Natural killer cell treated with Interleukin-12 subunit alpha and Interleukin-12 subunit beta and Interleukin-15 and Interleukin-18, amount 100 ng/mL, for 72 hours (primary cell): ENCODE measurements at places on chromosomes 5 and 9.

- peaks cover 16% of the 10 kb centered on the region for H3K27me3 ChIP-seq
- DNase-seq, result no peak
- no peaks in the 10 kb centered on the region for H3K36me3 ChIP-seq
Measured at GRCh38 chr5:72160329-72160728, 53.1 kb downstream of the MAP1B start.

DNA sequence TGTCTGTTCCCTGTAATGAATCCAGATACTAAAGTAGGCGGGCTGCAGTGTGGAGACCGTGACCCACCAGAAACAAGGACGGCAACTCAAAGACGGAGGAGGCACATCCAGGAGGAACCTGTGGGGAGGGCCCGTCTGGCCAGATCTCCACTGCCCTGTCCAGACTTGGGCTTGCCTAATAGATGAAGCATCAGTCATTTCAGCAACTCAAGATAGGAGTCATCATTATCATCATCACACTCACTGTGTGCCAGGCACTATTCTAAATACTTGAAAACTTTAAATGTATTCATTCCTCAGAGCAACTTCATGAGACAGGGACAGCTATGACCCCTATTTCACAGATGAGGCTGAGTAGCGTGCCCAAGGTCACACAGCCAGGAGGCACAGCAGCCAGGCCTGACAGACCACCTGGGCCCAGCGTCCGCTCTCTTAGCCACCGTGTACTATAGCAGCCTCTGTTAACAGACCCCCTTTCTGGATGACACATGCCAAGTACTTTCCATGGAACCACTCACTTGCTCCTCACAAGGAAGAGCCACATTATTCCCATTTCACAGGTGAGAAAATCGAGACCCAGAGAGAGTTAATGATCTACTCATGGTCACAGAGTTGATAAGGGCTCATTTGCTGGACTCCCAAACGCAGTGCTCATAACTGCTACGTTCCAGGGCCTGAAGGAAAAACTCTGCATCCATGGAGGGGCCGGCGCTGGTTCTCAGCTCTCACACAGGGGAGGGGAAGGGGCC lies 4.9 kb upstream of the IL4 start:
- H3K4me3 ChIP-seq, result no peak overlapping the region
- H3K27me3 ChIP-seq, result peaks cover 4% of the 10 kb centered on the region
- no peak overlapping the region for H3K27ac ChIP-seq
- H3K4me1 ChIP-seq, result peaks cover 9% of the 10 kb centered on the region
- DNase-seq, result no peak

DNA sequence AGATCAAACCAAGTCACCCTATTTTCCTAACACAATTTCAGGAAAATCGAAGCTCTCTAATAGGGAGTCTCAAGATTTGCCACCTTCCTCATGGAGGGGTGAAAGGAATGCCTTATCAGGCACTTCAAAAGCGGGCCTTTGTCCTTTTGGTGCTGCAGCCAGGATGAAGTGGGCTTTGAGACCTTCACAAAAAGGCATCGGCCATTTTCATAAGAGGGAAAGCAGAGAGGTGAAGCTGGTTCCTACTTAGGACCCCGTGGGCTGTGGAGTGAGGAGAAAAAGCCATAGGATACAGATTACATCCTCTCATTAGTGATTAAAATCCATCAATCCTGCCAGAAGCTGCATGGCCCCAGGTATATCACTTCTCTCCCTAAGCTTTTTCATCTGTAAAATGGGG lies 859 bp downstream of the CDKN2AIPNL start:
- H3K27me3 ChIP-seq, result no peaks in the 10 kb centered on the region
- no peak for DNase-seq
- peak overlapping the region; percentile 95 for H3K4me3 ChIP-seq

DNA sequence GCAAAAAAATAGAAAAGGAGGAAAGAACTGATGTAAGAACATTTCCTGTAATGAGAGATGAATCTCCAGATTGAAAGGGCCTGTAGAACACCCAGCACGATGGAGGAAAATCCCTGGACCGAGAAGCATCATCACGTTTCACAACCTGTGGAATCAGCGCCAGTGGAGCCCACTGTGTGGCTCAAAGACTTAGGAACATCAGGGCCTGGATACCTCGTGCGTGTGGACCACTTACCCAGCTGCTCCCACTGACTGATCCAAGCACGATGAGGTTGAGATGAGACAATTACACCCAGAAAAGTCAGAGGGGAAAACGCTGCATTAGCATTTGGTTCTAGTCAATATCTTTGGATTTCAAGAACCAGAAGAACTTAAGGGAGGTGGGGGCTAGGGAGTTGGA lies 224.6 kb downstream of the SYK start:
- DNase-seq, result no peak
- H3K36me3 ChIP-seq, result peaks cover 3% of the 10 kb centered on the region
- H3K4me1 ChIP-seq, result peaks cover 7% of the 10 kb centered on the region
- H3K27ac ChIP-seq, result no peak overlapping the region
- no peak overlapping the region for H3K4me3 ChIP-seq

DNA sequence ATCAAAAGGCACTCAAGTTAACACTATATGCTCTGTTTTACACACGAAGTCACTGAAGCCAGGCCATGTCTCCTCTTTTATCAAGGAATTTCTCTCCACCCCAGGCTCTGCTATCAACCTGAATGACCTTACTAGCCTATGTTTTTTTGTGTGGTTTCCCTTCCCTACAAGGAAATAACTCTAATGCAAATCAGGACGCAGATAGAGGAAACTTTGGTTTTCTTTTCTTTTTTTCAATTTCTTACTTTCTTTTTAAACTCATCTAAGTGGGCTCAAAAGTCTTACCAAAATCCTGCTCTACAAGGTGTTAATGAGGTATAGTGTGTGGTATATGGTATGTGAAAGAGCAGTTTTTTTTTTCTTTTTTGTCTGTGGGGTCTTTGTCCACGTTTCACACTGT lies 5.5 kb upstream of the SLC46A2 start:
- no peaks in the 10 kb centered on the region for H3K36me3 ChIP-seq
- H3K27me3 ChIP-seq, result peaks cover 54% of the 10 kb centered on the region
- H3K4me1 ChIP-seq, result no peaks in the 10 kb centered on the region
- no peak overlapping the region for H3K27ac ChIP-seq
- DNase-seq, result no peak

GRCh38 chr5:54257366-54258118 lies 52.8 kb downstream of the ARL15 start:
- H3K36me3 ChIP-seq, result no peaks in the 10 kb centered on the region
- no peaks in the 10 kb centered on the region for H3K27me3 ChIP-seq
- no peak overlapping the region for H3K4me3 ChIP-seq
- no peak overlapping the region for H3K27ac ChIP-seq
- no peak for DNase-seq
- peaks cover 37% of the 10 kb centered on the region for H3K4me1 ChIP-seq

DNA sequence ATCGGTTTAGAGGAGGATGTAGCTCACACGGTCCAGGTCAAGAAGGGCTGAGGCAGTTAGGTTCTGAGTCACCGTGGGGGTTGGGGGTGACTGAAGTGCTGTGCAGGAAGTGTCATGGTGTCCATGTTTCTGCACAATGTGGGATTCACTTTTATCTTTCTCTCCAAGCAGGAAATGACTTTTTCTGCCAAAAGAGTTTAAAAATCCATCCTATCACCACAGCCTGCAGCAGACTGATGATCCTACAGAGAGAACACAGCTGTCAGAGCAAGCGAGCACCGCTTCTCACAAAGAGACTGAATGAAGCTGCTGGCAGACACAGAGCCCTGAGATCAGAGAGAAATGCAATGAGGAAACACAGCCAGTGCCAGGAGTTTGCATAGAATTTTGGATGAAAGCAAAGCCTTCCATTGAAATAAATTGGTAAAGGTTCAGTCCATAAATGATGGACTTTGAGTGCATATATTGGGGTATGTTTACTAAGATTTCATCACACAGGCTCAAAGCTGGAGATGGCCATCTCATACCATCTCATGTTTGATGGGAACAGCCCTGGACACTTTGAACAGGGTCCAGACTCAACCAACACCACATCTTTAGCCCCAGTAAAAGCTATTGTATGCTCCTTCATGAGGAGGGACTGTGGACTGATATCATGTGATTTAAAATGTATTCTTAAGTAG lies 213.9 kb upstream of the FBXL7 start:
- H3K27ac ChIP-seq, result no peak overlapping the region
- H3K36me3 ChIP-seq, result no peaks in the 10 kb centered on the region
- H3K4me1 ChIP-seq, result no peaks in the 10 kb centered on the region
- DNase-seq, result no peak
- H3K27me3 ChIP-seq, result no peaks in the 10 kb centered on the region

DNA sequence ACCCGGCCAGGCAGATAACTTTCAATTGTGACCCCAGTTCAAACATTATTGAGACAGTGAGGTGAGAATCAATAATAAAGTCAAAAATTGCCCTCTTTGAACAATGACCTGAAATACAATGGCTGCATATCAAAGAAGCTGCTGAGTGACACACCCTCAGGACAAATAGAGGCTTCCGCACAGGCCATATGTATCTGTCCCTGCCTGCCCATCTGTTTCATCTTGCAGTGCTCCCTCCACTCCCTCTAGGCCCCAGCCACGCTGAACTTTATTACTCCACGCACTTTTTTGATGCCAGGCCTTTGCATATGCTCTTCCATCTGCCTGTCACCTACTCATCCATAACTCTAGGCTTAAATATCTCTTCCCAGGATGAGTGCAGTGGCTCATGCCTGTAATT lies 15.9 kb upstream of the PFDN1 start:
- H3K4me1 ChIP-seq, result no peaks in the 10 kb centered on the region
- H3K36me3 ChIP-seq, result no peaks in the 10 kb centered on the region
- DNase-seq, result no peak
- H3K4me3 ChIP-seq, result no peak overlapping the region
- no peaks in the 10 kb centered on the region for H3K27me3 ChIP-seq

- no peaks in the 10 kb centered on the region for H3K27me3 ChIP-seq
- no peaks in the 10 kb centered on the region for H3K36me3 ChIP-seq
Measured at GRCh38 chr9:131329241-131329641, 39.7 kb downstream of the PLPP7 start.

DNA sequence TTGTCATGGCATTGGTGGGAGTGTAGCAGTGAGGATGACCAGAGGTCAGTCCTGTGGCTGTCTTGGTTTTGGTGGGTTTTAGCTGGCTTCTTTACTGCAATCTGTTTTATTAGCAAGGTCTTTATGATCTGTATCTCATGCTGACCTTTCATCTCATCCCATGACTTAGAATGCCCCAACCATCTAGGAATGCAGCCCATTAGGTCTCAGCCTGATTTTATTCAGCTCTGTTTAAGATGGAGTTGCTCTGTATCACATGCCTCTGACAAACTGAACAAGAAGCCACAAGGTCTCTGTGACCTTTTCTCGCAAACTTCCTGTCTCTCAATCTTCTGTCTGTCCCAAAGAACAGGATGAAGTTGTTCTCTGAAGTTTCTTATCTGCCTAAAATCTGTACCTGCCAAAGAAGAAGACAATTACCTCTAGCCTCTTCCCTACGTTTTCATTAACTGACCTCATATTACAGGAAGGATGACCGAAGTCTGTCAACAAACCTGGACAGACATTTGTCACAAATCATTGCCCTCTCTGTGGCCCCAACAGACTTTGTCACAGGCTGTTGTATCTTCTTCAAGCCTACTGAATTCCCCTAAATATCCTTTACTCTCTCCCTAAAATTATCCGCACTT lies 284.2 kb upstream of the SEMA6A start:
- no peaks in the 10 kb centered on the region for H3K4me1 ChIP-seq
- no peaks in the 10 kb centered on the region for H3K36me3 ChIP-seq
- H3K27me3 ChIP-seq, result no peaks in the 10 kb centered on the region
- no peak for DNase-seq
- no peak overlapping the region for H3K4me3 ChIP-seq
- H3K27ac ChIP-seq, result no peak overlapping the region

- H3K27me3 ChIP-seq, result peaks cover 11% of the 10 kb centered on the region
- no peaks in the 10 kb centered on the region for H3K4me1 ChIP-seq
- H3K27ac ChIP-seq, result no peak overlapping the region
- DNase-seq, result no peak
- H3K4me3 ChIP-seq, result no peak overlapping the region
- H3K36me3 ChIP-seq, result no peaks in the 10 kb centered on the region
Measured at GRCh38 chr5:6899221-6899620, 186.0 kb downstream of the TENT4A start.

- no peak overlapping the region for H3K27ac ChIP-seq
- peaks cover 14% of the 10 kb centered on the region for H3K27me3 ChIP-seq
- no peak overlapping the region for H3K4me3 ChIP-seq
- DNase-seq, result no peak
Measured at GRCh38 chr9:27645161-27645840, 72.0 kb upstream of the C9orf72 start.

DNA sequence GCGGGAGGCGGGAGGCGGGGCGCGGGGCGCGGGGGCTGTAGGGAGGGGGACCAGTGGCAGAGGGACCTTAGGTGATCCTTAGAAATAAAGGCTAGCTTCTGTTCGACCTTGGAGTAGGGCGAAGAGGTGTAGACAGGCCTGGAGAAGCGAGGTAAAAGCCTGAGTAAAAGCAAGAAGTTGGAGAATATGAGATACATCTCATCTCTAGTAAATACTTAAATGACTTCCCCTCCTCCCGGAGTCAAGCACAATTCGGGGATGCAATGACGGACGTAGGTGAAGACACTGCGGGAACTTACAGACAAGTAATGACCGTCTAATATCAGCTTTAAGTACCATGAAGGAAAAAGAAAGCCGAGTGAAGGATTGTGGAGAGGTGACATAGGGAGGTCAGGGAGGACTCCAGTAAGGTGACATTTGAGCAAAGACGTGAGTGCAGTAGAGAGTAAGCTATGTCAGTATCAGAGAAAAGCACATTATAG lies 466 bp downstream of the SMC2 start:
- H3K27me3 ChIP-seq, result peaks cover 4% of the 10 kb centered on the region
- H3K27ac ChIP-seq, result peak overlapping the region; percentile 98
- H3K36me3 ChIP-seq, result peaks cover 5% of the 10 kb centered on the region
